ENCODE measurements at places on chromosomes 16 and 17. TPM values are rescaled to one million over a fixed set of nuclear protein-coding genes. Genes with fewer than 3 reads are reported as not detected.

The BICDL2 gene
- total RNA-seq = not detected

The AMZ2 gene
- 106 TPM for total RNA-seq

The AP2B1 gene
- total RNA-seq = 129 TPM

The BIRC5 gene
- 103 TPM for total RNA-seq

The HS3ST2 gene
- not detected for total RNA-seq

The PRRT2 gene
- 0.32 TPM for total RNA-seq

The SLC43A2 gene
- 5.7 TPM for total RNA-seq

All from A549 treated with AZD2906 at 1 μM for 4 hours (cell line).